ENCODE measurements at places on chromosomes 4 and X.

DNA sequence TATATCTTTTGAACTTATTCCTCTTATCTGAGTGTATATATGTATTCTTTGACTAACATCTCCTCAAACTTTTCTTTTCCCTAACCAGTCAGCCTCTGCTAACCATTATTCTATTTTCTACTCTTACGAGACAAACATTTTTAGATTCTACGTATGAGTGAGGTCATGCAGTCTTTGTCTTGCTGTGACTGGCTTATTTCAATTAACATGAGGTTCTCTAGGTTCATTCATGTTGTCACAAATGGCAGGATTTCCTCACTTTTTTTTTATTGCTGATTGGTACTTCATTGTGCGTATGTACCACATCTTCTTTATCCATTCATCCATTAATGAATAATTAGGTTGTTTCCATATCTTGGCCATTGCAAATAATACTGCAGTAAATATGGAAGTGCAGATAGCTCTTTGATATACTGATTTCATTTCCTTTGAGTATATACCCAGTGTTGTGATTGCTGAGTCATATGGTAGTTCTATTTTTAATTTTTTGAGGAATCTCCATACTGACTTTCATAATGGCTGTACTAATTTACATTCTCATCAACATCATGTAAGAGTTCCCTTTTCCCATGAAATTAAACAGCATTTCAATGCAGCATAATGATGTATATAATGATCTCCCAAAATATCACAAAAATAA, 80.1 kb downstream of the HS3ST1 start:
- no peak for DNase-seq

- DNase-seq = no peak
These were observed 30.9 kb downstream of the PDLIM3 start for GRCh38 chr4:185504098-185505047.

DNA sequence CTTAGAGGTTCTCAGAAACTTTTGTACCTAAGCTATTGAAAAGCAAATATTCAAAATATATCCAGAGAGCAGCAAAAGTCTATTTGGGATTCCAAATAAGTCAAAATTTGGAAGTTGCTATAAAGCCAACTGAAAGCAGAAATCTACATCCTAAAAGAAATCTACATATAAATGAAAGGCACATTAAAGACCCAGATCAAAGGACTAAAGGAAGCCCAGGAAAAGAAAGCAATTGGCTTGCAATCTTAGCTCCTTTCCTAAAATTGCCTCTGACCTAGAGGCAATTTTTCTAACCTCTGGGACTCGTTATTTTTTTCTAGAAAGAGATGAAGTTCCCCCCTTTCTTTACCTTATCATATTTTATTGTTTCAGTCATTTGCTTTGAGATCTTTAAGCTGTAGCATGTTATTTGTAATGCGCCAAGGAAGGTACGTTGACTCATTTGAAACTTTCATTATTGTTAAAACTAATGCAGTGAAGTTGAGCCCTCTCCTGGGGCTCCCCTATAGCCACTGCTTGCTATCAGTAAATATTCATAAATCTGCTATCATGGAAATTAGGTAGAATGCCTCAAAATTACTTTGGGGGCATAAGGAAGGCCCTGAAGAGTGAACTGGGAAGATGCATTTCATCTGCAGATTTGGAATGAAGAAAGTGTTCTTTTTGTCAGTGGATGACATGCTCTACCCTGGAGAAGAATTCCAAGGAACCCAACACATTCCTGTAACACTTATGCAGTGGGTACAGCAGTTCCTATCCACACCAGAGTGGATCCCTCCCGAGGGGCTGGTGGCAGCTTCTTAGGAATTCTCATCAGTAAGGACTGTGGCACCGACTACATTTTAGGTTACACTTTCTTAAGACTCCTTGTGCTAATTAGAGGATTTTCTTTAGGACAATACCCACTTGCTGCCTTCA, 177.8 kb upstream of the IGFBP7 start:
- DNase-seq = no peak

DNA sequence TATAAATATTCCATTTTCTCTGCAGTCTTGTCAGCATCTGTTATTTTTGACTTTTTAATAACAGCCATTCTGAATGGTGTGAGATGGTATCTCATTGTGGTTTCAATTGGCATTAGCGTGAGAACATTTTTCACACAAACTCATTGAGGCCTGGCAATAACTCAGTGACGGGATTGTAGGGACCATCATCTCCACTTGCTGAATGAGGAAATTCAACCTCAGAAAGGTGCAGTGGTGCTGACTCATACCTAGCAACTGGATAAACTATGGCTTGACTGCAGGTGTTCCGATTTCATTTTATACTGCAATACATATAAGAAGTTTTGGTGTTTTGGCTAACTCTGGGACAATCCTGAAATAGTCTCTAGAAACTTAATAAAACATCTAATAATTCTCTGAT, 88.3 kb upstream of the DDIT4L start:
- no peak for DNase-seq

DNA sequence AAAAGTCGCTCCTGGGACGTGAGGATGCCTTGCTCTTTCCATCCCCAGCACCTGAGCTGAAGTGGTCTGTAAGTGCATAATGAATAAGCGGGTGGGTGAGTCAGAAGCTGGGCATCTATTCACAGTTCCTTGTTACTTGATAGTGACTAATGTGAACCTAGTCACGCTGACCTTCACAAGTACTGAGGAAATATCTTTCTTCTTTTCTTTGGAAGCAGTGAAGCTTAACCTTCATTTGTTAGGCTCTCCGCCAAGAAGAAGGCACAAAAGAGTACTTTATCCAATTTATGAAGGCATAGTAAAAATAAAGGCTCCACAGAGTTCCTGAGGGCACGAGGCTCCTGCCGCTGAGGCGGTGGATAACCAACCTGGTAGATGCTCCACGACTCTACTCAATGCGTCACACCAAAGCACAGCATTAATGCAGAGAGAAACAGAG, 475.7 kb upstream of the SLIT2 start:
- DNase-seq = no peak

DNA sequence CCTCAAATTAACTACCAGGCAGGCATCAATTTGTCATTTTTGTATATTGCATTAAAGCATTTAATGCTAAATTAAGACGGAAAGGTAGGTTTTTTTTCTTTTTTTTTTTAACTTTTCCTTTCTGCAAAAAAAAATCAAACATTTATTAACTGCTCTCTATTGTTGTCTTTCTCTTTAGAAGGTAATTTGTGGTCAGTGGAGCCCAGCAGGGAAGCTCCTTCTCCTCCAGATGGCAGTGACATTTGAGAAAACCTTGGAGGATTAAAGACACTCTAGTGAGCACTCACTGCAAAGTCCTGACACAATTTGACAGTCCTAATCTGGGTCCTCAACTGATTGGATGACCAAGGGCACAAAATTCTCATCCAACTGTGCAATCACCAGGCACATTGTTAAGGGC, 102.4 kb downstream of the SLIT2 start:
- no peak for DNase-seq

GRCh38 chrX:40564447-40564846, 16.3 kb upstream of the ATP6AP2 start:
- DNase-seq = no peak

- no peak for DNase-seq
These were observed 160.6 kb upstream of the GATB start for GRCh38 chr4:151921386-151921785.

DNA sequence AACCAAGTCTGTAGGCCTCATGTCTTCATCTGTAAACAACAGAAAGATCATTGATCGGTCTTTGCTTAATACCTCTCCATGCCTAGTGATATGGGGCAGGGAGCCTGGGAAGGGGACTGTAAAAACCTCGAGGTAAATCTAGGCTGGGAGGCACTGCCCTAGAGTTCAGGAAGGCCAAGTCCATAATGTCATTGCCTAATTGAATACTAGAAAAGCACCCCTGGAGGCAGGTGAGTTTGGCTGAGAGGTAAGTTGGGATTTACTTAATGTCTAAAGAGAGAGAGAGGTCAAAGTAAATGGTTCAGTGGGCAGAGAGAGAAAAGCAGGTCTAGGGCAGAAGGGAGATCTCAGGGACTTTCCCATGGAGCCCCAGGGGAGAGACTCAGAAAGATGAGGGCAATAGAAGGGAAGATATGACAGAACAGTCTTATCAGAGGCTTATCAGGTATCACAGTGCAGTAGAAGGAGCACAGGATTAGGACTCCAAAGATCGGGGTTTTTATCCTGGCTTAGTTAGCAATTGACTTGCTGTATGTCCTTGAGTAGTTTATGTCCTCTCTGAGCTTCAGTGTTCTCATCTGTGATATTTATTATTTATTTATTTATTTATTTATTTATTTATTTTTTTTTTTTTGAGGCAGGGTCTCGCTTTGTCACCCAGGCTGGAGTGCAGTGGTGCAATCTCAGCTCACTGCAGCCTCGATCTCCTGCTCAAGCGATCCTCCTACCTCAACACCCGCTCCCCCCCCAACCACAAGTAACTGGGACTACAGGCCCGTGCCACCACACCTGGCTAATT, 85.2 kb downstream of the SLC16A2 start:
- DNase-seq = no peak

Data from stimulated activated CD4-positive, alpha-beta T cell treated with anti-CD3 and anti-CD28 coated beads, Interleukin-4, amount 100 ng/mL, for 48 hours (primary cell).